ENCODE measurements at places on chromosomes 12 and 14. TPM values are rescaled to one million over a fixed set of nuclear protein-coding genes. Genes with fewer than 3 reads are reported as not detected.

DNM1L gene
- 30.5 TPM for polyA plus RNA-seq

KRT81 gene
- not detected for polyA plus RNA-seq

ASIC1 gene
- 0.99 TPM for polyA plus RNA-seq

ARID2 gene
- 4.4 TPM for polyA plus RNA-seq

SMIM41 gene
- not detected for polyA plus RNA-seq

ASPG gene
- polyA plus RNA-seq: 58.1 TPM

DNA sequence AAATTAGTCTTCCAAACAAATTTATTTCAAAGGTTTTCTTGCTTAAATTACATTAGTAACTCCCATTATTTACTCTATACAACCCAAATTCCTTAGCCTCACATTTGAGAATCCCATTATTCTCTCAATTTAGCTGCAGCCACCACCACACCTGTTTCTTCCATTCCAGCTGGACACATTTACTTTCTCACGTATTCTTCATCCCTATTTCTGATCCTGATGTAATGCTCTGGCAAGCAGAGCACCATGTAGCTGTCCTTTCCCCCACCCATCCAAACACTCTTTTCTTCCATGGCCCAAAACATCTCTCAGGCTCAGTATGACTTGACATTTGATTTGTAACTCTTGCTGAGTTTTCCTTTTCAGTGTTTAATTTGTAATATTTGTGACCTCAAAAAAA is 240.2 kb upstream of the CLEC14A start:
- no peak for DNase-seq

DNA sequence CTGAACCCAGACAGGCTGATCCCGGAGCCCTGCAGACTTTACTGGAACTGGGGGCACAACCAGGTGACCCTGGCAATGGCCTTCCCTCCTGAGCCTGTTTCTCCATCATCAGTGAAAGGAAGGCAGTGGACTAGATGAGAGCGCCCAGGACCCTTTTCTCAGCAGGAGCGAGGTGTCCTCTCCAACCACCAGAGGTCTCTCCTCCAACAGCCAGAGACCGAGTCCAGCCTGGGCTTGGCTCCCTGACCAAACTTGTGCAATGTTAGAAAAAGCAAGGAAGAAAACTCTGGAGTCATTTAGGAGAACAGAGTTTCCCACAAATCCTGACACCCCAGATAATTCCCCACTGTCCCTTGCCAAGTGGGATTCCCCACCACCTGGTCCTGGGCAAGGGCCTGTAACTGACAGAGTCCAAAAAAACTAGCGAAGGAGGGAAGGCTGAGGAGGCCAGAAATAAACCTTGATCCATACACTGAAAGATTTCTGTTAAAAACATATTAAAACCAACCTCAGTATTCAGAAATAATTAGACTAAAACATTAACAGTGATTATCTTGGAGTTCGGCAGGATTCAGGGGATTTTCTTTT is 9.0 kb downstream of the RPS6KL1 start:
- DNase-seq: peak; percentile 90

GRCh38 chr14:89266754-89267153 is 150.3 kb downstream of the FOXN3 start:
- no peak for DNase-seq

DNA sequence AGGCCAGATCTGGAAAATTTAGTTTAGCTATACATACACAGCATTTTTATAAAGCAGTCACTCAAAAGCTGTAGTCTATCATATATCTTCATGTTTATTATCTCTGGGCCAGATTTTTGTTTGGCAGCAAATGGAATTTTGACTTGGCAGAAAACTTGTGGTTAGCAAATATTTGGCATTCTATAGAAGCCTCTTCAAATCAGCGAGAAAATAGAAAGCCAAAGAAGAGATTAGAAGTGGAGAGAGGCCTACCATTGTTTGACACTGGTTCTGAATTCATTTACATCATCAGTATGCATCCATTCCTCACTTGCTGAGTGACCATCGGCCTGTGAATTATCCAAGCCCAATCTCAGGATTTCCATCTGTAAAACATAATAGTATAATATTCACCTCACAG is 1077.6 kb downstream of the GALC start:
- no peak for DNase-seq

- no peak for DNase-seq
These were observed 36.8 kb upstream of the NINJ2 start for GRCh38 chr12:700016-700415.

- no peak for DNase-seq
These were observed 25.6 kb upstream of the CHPT1 start for GRCh38 chr12:101671833-101672232.

DNA sequence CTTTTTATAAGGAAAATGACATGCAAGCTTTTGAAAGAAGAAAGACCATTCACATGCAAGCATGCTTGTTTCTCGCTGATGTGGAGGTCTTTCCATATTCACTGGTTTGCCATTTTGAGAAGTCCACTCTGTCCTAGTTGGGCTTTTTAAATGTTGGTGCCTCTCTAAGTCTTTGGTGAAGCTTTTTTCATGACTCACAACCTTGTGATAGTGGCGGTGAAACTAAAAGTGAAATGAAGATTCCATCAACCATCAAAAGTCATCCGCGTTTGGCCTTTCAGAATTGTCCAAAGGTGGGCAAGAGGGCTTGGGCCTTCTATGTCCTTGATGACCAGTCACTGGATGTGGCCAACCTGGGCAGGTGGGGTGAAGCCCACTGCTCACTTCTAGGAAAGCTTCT is 4.3 kb downstream of the LRRC74A start:
- DNase-seq: no peak

- DNase-seq: peak; percentile 53
These were observed 247.0 kb downstream of the PHLDA1 start for GRCh38 chr12:75784591-75784990.

GRCh38 chr12:49091056-49091835 is 3.4 kb downstream of the DHH start:
- DNase-seq: no peak

DNA sequence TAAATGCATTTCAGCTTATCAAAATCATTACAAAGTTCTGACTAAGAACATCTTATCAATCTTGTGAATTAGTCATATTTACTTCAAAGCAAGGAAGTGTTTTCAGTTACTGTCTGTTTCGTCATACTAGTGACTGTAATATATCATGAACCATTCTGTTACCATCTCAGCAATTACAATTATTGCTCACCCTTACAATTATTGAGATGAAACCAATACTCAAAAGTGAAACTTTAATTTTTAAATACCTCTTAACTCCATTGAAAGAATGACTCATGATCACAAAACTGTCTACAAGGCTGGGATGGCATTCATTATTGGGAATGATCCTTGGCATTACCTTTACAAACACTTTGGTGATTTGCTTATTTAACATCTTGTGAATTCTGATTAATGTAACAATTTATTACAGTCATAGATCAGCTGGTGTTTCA is 90.3 kb downstream of the RPS6KA5 start:
- no peak for DNase-seq

DNA sequence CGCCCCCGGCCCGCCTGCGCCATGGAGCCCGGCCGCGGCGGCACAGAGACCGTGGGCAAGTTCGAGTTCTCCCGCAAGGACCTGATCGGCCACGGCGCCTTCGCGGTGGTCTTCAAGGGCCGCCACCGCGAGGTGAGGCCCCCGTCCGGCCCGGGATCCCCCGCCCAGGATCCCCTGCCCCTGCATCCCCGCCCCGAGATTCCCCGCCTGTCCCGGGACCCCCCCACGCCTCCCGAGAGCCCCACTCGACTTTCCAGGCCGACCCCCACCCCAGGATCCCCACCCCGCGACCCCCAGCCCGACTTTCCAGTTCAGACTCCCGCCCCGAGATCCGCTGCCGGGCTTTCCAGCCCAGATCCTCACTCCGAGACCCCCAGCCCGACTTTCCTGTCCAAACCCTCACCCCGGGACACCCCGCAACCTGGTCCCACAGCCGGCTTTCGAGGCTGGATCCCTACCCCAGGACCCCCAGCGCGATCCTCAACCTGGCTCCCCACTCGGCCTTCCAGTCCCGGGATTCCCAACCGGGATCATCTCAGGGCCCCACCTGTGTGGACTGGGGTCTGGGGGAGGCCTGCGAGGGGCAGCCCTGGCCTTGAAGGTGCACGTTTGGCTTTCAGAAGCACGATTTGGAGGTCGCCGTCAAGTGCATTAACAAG is 688 bp downstream of the ULK1 start:
- peak; percentile 69 for DNase-seq

- no peak for DNase-seq
These were observed 65.8 kb downstream of the CCDC92 start for GRCh38 chr12:123906711-123907420.

DNA sequence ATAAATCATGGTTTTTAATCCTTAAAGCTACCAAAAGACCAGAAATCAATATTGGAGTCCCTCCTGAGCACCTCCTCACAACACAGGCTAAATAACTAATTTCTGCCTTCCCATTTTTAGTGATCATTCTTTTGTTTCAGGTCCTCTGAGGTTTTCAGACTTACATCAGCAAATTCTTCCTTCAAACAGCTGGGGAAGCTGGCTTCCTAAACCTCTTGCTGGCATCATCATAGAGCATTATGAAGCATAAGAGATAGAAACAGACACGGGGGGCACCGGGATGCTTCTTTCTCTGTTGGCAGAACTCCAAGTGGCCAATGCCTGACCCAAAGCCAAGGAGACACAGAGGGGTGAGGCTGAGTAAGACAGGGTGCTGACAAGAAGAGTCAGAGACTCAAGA is 47.9 kb upstream of the DBX2 start:
- no peak for DNase-seq

DNA sequence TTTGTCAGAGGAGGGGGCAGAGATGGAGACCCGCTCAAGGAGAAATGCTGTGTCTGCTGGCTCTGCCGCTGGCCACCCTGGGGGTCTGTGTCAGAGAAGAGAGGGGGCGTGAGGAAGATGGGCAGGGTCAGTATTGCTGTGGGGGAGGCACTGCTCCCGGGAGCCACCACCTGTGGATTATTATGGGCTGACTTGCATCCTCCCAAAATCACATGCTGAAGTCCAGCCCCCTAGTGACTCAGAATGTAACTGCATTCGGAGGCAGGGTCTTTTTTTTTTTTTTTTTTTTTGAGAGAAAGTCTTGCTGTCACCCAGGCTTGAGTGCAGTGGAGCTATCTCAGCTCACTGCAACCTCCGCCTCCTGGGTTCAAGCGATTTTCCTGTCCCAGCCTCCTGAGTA is 12.3 kb downstream of the ABCD4 start:
- no peak for DNase-seq

- DNase-seq: no peak
These were observed 29.7 kb upstream of the NR2C1 start for GRCh38 chr12:95102916-95103671.

DNA sequence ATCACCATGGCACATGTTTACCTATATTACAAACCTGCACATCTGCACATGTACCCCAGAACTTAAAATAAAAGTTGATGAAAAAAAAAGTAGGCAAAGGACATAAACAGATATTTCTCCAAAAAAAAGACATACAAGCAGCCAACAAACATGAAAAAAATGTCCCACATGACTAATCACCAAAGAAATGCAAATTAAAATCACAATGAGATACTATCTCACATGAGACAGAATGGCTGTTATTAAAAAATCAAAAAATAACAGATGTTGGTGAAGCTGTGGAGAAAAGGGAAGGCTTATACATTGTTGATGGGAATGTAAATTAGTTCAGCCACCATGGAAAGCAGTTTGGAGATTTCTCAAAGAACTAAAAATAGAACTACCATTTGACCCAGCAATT is 68.0 kb upstream of the FAR2 start:
- DNase-seq: no peak

DNA sequence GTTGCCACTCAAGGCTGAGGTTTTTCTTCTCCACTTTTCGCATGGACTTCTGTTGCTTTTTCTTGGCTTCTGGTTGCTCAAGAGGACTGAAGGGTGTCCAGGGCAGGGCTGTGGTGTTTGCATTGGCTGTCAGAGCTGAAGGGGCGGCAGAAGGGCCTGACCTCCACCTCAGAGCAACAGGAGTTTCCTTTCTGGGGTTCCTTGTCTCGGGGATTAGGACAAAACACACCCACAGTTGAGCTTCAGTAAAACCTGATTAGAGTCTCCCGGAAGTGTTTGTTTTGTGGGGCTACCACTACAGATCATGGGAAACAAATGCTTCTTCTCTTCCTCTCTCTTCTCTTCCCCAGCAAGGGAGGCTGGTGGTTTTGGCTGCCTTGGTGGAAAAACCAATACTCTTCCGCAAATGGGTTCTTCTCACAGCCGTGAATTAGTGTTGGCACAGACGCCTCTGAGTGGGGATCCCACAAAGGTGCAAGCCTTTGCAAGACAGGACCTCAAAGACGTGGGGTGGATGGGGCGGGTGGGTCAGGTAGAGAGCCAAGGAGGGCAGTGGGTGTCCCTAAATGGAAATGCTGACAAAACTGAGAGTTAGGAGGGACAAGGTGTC is 317.7 kb upstream of the TBX3 start:
- no peak for DNase-seq

DNA sequence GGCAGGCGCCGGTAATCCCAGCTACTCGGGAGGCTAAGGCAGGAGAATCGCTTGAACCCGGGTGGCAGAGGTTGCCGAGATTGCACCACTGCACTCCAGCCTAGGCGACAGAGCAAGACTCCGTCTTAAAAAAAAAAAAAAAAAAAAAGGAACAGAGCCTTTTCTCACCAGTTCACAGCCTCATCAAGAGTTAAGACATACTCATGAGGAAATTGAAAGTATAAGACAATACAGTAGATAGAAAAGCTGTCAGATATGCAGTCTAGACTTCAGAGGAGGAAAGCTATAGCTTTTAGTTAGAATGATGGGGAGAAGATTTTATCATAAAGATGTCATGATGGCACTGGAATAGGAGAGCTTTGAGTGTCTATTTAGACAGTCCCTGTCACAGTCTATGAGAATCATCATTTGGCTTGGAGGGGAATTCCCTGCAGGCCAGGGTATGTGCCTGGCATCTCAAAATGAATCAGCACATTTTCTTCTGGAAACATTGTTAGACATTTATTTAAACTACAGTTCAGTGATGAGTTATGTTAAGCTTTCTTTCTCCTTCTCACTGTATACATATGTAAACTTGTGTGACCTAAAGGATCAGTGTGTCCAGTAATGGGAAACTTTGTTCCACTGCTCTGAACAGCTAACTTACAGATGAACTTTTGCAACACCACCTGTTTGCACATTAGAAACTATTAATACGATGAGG is 2.9 kb upstream of the RAB35 start:
- DNase-seq: no peak

DNA sequence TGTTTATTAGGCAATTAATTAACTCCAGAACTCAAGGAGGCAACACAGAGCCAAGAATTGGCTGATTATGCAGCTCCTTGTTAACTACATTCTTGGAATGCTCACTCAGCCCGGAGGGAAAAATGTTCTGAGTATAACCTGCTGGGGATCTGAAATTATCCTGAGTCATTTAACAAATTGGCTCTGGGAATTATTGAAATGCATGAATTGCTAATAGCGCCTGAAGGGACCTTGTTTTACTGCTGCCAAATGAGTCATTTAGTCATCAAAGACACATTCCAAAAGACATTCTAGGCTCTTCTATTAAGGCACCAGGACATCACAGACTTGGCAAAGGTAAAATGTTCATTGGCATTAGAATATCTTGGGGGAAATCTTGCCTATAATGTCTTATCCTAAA is 13.0 kb downstream of the TMEM52B start:
- no peak for DNase-seq

GRCh38 chr14:90275820-90276219 is 19.5 kb downstream of the PSMC1 start:
- no peak for DNase-seq
